Stimulated activated CD4-positive, alpha-beta T cell treated with anti-CD3 and anti-CD28 coated beads, Interleukin-4, amount 100 ng/mL, for 48 hours (primary cell): ENCODE measurements at places on chromosomes 7 and 10.

- DNase-seq: no peak
Measured at GRCh38 chr10:69383558-69383957, 33.2 kb downstream of the TACR2 start.

DNA sequence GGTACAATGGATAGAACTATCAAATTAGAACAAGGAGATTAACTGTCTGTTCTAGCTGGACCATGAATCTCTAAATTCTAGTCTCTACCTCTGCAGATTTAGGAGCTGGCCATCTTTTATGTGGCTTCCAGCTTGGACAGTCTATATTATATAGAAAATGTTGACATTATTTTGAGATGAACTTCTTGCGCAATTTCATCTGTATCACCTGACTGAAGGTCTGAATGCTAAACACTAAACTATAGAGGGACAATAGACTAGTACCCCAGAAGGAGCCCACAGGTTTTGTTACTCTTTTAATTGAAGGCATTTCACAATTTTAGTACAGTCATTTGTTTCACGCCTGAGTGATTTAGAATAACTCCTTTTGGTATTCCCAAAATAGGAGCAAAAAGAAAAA, 222.4 kb upstream of the ANKRD30A start:
- DNase-seq: no peak

DNA sequence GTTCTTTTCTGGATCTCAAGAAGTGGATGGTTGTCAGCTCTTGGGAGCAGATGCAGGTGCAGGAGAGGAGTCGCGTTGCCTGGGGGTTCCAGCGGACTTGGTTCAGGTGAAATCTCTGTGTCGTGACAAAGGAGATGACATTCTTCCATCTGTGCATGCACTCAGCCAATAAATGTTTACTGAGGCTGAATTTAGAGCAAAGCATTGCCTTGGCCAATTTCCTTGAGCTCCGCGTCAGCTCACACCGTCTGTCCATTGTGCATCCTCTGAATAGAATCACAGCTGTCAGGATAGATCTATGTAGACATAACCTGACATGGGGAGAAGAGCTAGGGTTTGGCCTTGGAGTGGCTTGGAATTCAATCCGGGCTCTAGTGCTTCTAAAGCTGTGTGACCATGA, 343.7 kb downstream of the GLRX3 start:
- DNase-seq: no peak

GRCh38 chr10:129459762-129460539, 7.1 kb upstream of the MGMT start:
- DNase-seq: no peak

DNA sequence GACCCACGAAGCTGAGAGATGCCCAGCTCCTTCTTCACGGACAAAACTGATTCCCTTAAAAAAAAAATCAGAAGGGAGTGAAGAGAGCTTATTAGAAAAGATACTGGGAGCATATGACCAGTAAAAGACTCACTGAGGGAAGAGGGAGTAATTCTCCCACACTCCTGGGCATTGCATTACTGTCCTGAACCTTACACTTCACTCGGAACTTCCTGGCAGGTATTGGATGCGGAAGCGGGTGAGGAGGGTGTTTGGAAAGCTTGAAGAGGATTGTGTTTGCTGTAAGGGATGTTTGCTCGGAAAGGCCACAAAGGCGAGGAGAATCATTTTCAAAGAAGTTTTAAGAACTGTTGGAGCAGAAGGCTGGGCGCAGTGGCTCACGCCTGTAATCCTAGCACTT, 375 bp downstream of the HKDC1 start:
- DNase-seq: no peak

DNA sequence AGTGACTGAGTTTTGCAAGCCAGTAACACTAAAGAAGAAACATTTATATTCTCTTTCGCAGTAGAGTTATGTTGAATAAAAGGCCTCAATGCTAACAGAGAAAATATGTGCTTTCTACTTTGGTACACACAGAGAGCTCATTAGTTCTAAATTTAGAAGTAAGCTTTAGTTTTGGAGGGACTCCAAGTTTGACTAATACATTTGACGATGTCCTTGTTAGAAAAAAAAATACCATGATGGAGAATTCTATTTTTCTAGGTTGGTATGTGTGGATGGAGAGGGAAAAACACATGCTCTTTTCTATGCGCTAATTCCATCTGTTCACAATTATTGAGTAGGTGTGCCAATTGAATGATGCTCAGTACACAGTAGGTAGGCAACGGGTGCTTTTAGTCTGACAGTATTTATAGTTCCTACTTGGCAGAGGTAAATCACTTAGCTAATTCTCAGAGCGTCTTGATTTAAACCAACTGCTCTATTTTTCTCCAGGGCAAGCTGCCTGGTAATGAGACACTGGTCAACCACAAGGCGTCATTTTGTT, 327.2 kb upstream of the AKR1E2 start:
- no peak for DNase-seq

DNA sequence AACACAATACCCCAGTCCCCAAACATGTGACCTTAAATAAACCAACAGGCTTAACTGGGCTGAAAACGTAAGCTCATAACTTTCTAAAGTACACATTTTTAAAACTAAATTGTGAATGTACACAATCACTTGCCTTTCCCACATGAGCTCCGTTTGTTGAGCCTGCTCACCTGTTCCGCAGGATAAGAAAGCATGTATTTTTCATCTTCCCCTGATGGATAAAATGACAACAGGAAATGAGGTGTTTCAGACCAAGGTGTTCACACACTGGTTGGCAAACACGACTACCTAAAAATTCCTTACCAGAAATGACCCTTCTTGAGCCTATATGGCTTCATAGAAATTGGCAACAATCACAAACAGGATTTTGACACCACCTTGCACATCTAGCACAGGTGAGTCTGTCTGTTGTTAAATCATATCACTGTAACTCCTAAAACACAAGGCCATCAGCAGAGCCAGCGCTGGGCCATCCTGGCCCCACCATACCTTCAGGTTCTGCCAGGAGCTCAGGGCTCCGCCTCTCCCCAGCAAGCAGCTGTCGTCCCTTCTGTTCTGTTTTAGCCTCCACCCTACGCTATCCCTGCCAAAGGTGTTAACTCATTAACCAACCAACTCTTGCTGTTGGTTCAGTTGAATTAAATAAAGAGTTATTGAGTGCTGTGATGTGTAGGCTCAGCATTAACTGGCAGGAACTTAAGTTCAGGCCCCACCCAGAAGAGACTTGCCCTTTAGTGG, 73.6 kb upstream of the RNF32 start:
- no peak for DNase-seq

- DNase-seq: no peak
Measured at GRCh38 chr10:125592897-125593296, 90.1 kb downstream of the TEX36 start.

GRCh38 chr10:88205842-88206446, 342.5 kb downstream of the PTEN start:
- DNase-seq: no peak

GRCh38 chr10:110647136-110647430, 2.9 kb downstream of the RBM20 start:
- no peak for DNase-seq

DNA sequence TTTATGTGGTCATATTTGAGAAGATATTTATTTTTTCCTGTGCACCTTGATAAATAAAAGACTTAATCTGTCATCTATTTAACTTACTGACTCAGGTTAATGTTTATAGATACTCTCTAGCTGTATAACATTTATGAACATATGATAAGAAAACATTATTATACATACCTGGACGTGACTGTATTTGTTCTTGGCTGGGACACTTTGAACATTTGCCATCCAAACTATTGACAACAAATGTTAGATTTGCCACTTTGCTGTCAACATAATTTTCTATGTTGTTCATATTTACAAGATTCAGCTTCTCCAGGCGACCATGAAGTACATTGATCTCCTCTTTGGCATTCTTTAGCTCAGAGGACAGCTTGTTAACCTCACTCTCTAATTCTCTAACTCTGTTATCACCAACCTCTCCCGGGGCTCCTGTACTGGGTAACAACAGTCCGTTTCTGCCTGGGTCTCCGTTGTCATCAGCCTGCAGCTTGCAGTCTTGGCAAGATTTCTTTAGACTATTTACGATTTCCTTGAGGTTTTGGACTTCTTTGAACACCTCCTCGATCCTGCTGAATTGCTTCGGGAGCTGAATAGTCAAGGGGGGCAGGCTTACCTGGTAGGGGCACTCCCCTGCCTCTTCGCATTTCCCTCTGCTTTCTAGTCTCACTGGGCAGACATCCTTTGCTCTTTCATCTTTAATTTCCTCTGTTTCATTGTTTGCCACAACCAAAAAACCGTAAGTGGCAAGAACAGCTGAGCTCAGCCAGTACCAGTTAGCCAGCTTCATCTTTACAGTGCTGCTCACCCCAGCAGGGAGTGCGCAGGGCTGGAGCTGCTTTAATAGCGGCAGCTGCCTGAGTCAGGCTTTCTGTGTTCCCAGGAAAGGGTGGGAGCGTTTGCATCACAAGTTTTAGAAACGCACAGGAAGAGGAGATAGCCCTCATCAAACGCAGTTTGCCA, at the start of gene FGL2:
FGL2 (minus strand) TSS at position 807 of the 954 bp plus-strand sequence; CDS start at position 781, 26 bp downstream.
- DNase-seq: peak; percentile 5

DNA sequence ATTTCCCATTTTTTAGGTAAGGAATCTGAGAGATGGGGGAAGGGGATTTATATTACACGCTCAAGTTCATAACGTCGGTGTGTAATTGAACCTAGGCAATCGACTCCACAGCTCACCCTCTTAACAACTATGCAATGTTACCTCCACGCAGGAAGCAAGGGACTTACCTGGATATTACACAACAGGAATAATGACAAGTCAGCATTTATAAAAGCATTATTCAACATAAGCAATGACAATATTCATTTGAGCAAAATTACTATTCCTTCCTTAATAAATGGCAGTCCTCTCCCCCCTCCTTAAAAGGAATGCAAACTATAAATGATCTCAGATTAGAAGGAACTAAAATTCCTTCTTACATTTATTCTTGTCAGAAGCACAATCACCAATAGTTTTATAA, 104.0 kb downstream of the PCLO start:
- no peak for DNase-seq

GRCh38 chr7:78490524-78490923, 692.0 kb downstream of the PHTF2 start:
- no peak for DNase-seq

- DNase-seq: no peak
Measured at GRCh38 chr7:156116514-156117215, 304.4 kb upstream of the SHH start.

DNA sequence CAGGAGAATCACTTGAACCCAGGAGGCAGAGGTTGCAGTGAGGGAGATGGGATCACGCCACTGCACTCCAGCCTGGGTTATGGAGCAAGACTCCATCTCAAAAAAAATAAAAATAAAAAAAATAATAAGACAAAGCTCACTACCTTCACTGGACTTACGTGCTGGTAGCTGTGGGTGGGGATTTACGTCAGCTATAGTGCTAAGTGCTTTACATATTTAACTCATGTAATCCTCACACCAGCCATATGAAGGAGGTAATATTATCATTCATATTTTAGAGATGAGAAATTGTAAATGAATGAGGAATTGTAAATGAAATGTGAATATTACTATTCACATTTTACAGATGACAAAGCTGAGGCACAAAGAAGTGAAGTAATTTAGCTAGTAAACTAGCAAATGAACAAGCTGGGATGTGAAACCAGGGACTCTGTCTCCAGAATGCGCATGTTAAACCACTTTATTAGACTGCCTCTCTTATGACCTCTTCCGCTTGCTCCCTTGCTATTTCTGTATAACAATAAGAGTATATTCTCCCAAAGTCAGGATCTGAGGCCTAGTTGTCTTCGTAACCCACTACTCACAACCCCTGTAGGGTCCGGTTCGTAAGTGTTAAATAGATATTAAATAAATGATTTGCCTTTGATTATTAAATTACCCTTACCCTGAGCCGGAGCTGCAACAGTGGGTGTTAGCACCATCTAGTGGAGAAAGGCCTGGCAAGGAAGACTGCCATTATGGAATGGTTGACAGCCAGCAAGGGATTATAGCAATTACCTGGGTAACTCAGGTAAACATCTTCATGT, 70.2 kb downstream of the HTR7 start:
- no peak for DNase-seq

DNA sequence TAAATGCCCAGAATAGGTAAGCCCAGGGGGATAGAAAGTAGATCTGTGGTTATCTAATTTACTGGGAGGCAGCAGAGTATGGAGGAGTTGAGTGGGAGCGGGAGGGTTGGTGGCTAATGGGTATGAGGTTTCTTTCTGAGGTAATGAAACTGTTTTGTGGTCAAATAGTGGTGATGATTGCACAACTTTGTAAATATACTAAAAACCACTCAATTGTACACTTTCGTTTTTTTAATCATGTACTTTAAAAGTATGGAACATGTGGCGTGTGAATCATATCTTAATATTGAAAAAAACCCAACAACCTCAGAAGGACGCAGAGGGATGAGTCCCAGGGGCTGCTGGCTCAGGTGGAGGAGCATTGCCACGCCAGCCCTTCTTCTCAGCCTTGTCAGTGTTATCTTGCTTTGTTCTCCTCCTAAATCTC, 118.1 kb downstream of the WDR11 start:
- no peak for DNase-seq

DNA sequence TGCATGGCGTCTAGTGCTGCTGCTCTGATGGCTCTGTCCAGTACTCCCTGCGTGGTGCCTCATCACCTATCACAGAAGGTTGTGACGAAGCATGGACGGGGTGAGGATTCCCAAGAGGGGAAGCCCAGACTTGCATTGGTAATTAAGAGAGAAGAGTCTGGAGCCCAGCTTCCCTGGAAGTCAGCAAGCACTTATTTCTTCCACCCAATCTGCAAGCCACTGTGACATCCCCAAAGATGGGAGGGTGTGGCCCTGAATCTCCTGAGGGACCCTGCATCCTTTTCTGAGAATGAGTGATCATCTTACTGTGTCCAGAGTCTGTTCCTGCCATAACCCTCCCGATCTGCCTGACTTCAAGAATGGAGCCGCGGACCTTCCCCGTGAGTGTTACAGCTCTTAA, 166.7 kb downstream of the PTPN20 start:
- no peak for DNase-seq

GRCh38 chr10:46522295-46523118, 34.0 kb downstream of the GPRIN2 start:
- no peak for DNase-seq

DNA sequence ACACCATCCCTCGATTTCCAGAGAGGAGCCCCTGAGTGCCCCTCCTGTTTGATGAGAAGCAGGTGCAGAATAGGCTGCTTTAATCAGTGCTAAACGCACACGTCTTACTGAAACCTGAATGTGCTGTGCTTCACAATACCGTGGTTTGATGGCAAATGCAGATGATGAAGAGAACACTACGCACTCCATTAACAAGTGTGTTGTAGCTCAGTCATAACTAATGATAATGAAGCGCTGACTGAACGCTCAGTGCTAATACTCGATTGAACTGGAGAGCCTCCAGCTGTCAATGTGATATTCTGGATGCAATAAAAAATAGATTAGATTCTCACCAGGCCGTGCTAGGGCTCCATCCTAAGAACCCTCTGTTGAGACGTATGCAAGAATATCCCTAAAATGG, 279.7 kb upstream of the PLPP4 start:
- no peak for DNase-seq

DNA sequence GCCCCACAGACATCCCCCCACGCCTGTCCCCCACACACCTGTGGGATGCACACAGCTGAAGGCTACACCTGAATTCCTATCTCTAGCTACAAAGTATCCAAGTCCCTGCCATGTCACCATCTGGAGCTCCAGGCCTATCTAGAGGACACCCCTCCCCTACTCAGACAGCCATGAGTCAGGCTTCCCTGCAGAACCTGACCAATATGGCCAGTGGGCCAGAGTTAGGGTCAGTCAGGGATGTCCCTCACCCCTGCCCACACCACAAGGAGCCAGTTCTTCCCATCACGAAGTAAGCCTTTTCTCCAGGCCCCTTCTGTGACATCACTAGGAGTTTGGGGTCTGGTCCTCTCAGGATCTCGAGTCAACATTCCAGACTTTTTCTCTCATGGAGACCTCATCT, 10.6 kb upstream of the SLC18A3 start:
- DNase-seq: no peak

GRCh38 chr7:112556633-112557032, 75.8 kb downstream of the LSMEM1 start:
- DNase-seq: no peak
